ENCODE measurements at places on chromosomes 3 and 15.
A peak's percentile ranks its signal among the peaks of the same experiment; 100 is the strongest.

- DNase-seq = no peak
Measured at GRCh38 chr3:129360171-129360611, 68.2 kb downstream of the EFCAB12 start.

DNA sequence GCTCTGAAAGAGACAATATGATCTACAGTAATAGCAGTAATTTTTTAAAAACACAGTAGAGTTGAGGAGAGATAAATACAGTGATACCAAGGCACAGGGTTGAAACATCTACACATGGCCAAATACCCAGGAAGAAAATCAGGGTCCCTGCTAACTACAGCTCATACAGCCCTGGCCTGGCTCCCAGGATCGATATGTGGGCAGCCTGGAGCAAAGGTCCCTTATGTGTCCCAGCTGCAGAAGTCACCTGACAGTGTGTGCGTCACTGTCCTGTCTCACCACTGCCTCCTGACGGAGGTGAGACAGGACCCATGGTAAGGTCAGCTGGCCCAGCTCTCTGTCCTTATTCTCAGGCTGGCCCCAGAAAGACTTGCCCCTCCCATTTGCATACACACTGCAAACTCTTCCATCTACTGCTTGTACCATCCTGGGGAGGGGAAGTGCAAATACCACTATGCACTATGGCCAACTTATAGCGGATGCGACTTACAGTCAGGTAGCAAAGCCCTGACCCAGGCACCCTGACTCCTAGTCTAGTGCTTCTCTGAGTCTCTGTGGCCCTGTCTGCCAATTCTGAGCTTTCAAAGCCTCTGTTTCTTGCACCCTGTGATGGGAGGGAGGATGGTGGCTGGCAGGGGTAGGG lies 22.0 kb upstream of the BCL2L10 start:
- DNase-seq = no peak

- DNase-seq = no peak
Measured at GRCh38 chr15:71891026-71891425, 80.7 kb downstream of the NR2E3 start.

DNA sequence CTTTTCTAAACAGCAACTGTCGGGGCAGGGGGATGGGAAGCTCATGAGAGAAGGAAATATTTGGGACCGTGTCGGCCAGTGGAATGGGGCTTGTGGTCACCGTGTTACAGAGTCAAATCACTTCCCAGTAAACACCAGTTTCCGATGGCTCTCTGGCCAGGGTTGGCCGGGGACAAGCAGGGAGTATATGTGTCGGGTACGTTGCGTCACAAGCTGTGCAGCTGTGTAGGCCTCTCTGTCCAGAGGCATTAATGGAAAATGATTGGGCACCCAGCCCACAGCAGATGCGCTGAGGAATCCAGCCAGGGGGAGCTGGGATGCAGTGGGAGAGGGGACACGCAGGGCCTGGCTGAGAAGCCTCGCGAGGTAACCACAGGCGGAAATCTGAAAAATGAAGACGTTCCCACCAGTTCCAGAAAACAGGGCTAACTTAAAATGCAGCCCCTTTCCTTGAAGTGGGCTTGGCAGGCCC lies 15.8 kb upstream of the ALDH1A3 start:
- DNase-seq = no peak

GRCh38 chr3:58251631-58252035 lies 14.0 kb downstream of the ABHD6 start:
- no peak for DNase-seq

- DNase-seq = no peak
Measured at GRCh38 chr3:142228964-142229363, 3.6 kb upstream of the GK5 start.

DNA sequence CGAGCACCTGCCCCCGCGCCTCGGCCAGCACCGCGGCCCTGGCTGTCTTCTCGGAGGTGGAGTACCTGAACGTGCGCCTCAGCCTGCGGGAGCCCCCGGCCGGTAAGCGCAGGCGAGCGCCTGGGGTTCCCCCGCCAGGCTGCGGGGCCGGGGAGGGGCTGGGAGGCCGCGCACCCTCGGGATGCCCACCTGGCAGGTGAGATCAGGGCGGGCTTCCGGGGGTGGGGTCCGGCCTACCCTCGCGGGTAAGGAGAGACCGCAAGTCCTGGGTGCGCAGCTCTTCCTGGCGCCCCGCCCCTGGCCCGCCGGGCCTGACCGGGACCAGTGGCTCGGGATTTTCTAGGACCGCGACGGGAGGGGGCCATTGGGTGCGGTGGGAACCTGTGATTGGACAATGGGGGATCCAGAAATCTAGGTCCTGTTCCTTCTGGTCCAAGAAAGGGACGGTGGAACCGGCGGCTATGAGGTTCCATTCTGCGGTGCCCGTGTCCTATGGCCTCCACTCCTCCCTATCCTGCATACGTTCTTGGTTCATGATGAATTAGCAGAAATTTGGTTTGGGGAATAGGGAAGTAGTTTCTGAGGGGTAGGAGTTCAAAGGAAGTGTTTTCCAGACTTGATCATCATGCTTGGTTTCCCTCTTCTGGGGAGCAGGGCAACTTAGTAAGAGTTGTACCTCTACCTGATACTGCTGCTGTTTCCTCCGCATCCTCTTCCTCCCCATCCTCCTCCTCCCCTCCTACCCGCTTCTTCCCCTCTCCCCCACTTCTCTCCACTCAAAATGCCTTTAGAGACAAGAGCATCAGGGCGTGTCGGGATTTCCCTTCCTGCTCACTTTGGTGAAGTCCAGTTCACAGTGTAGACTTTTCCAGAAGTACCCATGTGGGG lies 808 bp downstream of the ARRDC4 start:
- DNase-seq = peak; percentile 17

DNA sequence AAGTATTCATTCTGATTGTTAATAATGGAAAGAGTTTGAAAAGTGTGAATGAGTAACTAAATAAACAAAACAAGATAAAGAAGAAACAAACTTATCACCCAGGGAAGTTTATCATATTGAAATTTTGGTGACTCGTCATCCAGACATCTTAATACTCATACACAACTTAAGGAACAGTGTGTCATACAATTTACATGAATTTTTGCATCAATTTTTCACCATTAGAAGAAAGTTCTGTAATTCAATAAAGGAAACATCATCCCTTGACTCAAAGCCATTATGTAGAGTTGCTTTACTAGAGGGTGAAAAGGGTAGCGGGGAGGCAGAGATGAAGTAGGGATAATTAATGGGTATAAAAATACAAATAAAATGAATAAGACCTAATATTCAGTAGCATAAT lies 536.2 kb downstream of the GRM7 start:
- no peak for DNase-seq

DNA sequence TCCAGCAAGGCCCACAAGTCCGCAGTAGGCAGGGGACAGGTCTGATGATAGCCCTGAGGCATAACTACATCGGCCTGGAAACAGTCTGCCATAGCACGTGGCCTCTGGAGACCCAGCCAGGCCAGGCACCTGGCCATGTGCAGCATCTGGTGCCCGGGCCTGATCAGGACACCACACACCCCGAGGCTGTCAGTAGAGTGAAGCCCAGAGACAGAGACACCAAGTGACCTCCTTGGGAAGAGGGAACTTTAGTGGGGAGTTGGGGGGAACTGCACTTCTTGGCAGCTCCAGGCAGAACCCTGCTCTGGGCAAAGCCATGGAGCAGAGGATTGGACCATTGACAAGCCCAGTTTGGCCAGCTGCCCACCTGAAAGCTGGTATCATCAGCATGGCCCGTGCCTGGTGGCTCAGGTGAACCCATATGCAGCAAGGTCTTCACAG lies 1.2 kb downstream of the SHISA5 start:
- DNase-seq = no peak

DNA sequence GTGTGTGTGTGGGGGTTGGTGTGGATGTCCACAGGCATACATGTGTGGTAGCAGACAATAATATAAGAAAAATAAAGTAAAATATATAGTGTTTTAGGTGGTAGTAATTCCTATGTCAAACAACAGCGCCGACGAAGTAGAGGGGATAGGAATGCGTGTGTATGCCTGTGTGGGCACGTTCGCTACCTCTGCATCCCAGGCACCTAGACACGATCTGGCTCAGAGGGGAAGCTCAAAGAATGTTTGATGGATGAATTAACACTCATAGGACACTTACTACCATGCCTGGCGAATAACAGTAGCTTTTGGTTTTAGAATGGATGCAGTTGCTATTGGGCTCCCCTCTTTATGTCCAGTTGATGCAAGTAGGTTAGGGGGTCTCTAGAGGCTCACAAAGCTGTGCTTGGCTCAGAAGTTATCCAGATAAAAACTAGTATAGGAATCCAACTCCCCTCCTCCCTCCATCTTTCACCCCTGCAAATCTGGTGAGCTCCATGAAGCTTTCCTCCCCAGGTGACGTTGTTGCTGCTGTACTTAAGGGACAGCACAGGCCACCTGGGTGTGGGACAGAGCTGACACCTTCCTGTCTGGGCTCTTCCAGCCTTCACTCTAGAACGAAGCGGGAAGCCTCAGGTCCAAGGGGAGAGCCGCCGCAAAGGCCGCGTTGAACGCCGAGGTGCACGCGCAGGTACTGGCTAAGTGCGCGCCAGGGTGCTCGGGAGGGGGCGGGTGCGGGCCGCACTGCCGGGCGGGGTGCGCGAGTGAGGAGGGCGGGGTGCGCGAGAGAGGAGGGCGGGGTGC lies 192.6 kb upstream of the LYSMD4 start:
- peak; percentile 78 for DNase-seq

DNA sequence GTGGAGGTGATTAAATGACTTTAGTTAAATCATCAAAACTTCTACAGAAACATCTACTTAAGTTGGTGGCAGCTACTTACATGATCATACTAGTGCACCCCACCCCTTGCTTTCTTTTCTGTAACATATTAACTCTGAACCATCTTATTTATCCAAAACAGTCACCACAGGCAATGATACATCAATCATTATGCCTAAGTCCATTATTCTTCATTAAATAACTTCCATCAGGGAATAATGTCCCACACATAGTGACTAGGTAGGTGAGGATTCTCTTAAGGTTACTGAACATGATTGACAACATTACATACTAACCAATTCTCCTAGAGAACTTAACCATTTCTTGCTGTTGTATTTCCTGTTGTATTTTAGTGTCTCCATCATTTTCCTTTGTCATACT lies 210.2 kb downstream of the NR1D2 start:
- DNase-seq = no peak

GRCh38 chr3:187021748-187022402 lies 91.5 kb downstream of the ST6GAL1 start:
- no peak for DNase-seq

DNA sequence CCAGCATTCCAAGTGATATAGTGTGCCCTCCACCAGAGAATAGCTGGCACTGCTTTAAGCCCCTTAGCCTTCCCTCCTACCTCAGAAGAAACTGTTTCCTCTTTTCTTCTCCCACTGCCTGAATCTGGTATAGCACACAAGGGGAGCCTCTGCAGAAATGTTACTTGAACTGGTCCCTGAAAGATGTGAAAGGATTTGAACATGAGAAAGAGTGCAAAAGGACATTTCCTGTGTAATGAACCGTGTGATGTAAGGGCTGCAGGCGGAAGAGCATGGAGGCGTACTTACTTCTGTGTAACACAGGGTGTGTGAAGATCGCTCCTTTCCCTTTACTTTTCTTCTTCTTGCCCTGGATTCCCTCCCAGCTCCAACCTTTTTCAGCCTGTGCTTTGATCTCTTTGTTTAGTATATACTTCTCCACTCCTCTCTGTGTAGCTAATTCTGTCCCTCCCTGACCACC lies 8.4 kb downstream of the TMOD3 start:
- peak; percentile 38 for DNase-seq

DNA sequence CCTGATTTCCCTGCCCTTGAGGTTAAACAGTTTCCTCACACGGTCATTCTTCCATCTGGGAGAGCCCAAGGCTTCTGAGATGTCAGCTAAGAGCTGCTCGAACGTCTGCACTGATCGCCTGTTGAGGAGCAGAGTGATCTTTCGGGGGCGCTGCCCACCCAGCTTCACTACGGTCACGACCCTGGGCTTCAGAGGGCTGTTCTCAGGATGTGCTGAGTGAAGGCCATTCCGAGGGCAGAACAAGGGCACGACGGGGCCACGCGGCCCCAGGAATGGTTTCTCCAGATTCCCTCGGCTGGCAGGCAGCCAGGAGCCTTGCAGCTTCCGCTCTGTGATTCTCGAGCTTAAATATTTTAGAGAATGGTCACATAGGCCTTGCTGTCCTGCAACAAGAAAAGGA lies 25.7 kb downstream of the DCLK3 start:
- DNase-seq = no peak

- DNase-seq = peak; percentile 25
Measured at GRCh38 chr3:43523454-43524053, 98.3 kb downstream of the ANO10 start.

- no peak for DNase-seq
Measured at GRCh38 chr3:76756577-76756976, 283.3 kb upstream of the ROBO2 start.

DNA sequence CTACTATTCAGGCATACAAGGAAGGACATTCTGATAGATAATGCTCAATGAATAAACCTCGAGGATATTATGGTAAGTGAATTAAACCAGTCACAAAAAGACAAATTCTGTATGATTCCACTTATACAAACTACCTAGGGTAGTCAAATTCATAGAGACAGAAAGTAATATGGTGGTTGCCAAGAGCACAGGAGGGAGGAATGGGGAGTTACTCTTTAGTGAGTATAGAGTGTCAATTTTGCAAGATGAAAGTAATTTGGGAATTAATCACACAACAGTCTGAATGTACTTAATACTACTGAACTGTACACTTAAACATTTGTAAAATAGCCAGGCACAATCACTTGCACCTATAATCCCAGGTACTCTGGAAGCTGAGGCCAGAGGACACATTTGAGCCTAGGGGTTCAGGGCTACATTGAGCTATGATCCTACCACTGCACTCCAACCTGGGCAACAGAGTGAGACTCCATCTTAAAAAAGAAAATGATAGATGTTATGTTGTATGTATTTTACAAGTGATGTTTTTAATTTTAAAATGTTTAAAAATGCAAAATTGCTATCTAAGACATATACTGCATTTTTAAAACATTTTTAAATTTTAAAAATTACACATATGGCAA lies 91.0 kb downstream of the NPAP1 start:
- no peak for DNase-seq

DNA sequence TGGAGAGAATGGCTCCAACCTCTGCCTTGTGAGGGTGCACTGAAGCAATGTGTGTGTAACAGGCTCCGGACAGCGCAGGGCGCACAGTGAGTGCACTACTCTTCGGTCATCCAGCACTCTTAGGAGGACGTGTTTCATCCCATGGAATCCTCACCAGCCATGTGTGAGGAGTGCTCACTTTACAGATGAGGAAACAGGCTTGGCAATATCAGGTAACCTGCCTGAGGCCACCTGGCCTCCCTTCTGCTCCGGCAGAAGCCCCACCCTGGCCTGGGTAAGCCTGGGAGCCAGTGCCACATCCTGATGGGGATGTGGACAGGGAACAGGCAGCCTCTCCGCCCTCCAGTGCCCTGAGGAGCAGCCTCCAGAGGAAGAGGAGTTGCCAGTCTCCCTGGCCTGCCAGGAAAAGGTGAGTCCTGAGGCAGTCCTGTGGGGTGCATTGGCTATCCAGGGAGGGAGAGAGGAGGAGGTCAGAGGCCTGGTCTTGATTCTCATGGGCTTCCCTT lies 39.4 kb upstream of the LIMD1 start:
- DNase-seq = no peak
